ENCODE measurements at places on chromosomes 5 and 9. TPM values are rescaled to one million over a fixed set of nuclear protein-coding genes. Genes with fewer than 3 reads are reported as not detected.
A peak's percentile ranks its signal among the peaks of the same experiment; 100 is the strongest.

- no peaks in the 10 kb centered on the region for H3K27me3 ChIP-seq
- H3K27ac ChIP-seq: peak overlapping the region; percentile 93
- peak; percentile 66 for DNase-seq
Measured at GRCh38 chr9:113614843-113615648, 151.5 kb downstream of the RGS3 start.

- no peak for DNase-seq
- H3K27me3 ChIP-seq: no peaks in the 10 kb centered on the region
- no peak overlapping the region for H3K27ac ChIP-seq
- H3K4me1 ChIP-seq: no peaks in the 10 kb centered on the region
- no peaks in the 10 kb centered on the region for H3K36me3 ChIP-seq
Measured at GRCh38 chr9:105993116-105993854, 298.9 kb downstream of the TMEM38B start.

GRCh38 chr9:35522700-35523099, 32.8 kb downstream of the RUSC2 start:
- H3K27me3 ChIP-seq: no peaks in the 10 kb centered on the region
- peaks cover 44% of the 10 kb centered on the region for H3K4me1 ChIP-seq
- no peak overlapping the region for H3K4me3 ChIP-seq
- no peak overlapping the region for H3K27ac ChIP-seq
- DNase-seq: no peak

DNA sequence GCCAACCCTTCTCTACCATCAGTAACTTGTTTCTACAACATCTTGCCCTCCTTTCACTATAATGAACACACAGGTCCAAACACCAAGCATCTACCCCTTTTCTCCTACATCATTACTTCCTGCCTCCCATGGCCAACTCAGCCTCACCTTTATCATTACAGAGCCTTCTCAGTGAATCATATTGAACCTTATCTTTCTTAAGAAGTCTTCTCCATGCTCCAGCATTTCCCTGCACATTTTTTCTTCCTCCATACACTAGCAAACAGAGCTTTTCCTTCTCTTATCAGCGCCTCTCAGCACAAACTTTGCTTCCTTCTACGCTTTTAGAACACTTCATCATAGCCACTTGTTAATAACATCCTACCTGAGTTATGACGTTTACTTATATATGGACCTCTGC, 148.2 kb downstream of the ARL15 start:
- DNase-seq: no peak
- H3K27ac ChIP-seq: no peak overlapping the region

GRCh38 chr5:178587763-178588611, 2.2 kb downstream of the COL23A1 start:
- peak overlapping the region; percentile 12 for H3K27ac ChIP-seq
- no peaks in the 10 kb centered on the region for H3K27me3 ChIP-seq
- no peaks in the 10 kb centered on the region for H3K36me3 ChIP-seq
- no peak overlapping the region for H3K4me3 ChIP-seq

GRCh38 chr5:16812448-16812847, 123.6 kb downstream of the MYO10 start:
- H3K4me1 ChIP-seq: peaks cover 11% of the 10 kb centered on the region
- DNase-seq: no peak
- no peaks in the 10 kb centered on the region for H3K36me3 ChIP-seq
- no peak overlapping the region for H3K27ac ChIP-seq

DNA sequence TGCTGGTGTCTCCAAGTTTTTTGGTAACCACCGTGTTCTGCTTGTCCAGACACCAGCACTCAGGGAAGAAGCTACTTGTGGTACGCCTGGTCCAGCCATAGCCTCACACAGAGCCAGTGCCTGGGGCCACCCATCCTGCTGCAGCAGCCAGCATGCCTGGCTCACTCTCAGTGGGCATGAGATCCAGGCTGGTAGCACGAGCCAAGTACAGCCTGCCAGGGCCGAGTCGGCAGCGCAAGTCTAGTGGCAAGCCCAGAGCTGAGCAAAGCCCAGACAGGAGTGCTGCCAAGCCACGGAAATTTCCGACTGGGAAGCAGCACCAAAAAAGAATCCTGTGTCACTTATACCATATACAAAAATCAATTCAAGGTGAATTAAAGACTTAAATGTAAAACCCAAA, 36.3 kb upstream of the FBXL17 start:
- H3K36me3 ChIP-seq: no peaks in the 10 kb centered on the region
- peak; percentile 27 for DNase-seq
- H3K27me3 ChIP-seq: no peaks in the 10 kb centered on the region
- no peak overlapping the region for H3K4me3 ChIP-seq
- no peaks in the 10 kb centered on the region for H3K4me1 ChIP-seq

DNA sequence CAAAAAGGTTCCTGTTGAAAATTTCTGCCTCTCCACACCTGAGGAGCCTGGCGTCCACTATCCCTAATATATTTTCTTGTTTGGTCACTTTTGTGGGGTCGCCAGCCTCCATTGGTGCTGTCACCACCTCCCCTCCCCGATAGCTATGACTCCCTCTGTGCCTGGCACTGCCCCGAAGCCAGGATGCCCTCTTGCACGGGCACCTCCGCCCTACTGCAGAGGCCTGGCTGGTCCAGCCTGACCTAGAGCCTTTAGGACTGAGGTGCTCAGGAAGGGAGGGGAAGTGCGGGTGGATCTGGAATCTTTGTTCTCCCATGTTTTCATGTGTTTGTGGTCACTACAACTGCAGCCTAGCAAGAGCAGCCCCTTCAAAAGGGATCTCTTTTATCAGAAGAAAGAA, 62.6 kb downstream of the WNK2 start:
- H3K36me3 ChIP-seq: no peaks in the 10 kb centered on the region

DNA sequence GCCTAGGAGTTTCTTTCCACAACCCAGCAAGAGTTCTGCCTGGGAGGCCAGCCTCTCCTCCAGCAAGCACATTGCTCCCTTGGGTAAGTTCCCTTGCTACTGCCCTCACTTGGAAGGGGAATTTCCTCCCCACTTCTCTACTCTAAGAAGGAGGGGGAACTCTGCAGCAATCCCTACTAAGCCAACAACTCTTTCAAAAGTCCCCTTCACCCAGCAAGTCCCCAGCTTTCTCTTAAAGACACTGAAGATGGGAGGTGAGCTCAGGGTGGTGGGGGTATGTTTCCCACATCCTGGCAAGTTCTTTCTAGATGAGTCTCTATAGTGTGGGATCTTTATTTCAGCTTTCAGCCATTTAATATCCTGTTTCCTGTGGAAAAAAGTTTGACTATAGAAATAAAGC, 49.0 kb downstream of the PDE8B start:
- DNase-seq: no peak
- no peak overlapping the region for H3K4me3 ChIP-seq
- no peak overlapping the region for H3K27ac ChIP-seq
- H3K4me1 ChIP-seq: no peaks in the 10 kb centered on the region
- no peaks in the 10 kb centered on the region for H3K27me3 ChIP-seq

DNA sequence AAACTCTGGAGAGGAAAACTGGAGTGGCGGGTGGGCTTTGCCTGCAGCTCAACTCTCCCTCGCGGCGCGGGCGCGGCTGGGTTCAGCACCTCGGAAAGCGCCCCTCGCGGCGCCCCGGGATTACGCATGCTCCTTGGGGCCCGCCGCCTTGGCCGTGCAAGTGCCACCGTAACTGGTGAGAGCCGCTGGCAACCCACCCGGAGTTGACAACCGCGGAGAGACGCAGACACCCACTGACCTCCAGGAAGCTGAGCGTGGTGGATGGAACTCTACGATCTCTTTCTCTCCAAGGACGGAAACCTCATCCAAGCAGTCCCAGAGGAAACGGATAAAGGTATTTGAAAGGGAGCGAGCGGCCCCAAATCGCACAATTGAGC, 194 bp upstream of the RXFP3 start:
- peak overlapping the region; percentile 34 for H3K4me3 ChIP-seq
- peaks cover 5% of the 10 kb centered on the region for H3K4me1 ChIP-seq
- H3K36me3 ChIP-seq: no peaks in the 10 kb centered on the region
- peak; percentile 59 for DNase-seq

DNA sequence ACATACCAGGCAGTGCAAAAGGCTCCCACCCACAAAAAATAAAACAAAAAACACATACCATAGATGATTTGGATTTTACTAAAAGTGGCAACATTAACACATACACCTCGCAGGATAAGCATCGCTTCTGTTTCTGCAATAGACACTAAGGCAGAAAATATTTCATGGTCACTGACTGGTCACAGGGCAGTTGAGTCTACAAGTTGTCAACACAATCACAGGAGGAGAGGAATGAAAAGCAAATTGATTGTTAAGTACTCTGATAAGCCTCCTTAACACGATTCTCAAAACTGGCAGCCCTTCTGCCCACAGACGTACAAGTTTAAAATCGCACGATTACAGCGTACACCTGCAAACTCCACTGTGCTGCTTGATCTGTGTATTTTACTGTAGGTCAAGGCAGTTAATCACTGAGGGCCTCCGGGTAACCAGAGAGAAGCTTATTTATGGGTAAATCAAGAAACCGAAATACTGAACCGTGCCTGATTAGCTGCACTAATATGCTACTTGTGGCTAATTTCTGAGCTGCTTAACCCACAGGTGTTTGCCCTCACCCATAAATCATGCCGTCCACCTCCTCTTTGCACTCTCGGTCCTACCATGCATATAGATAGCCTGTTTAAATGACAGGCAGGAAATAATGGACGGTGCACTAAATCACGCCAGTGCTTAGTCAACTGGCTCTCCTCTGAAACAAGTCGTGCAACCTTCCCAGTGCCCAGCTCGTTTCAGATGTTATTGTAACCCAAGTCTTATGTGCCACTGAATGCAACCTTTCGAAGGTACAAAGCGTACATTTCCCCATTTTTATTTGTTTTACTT, 659.4 kb upstream of the ADAMTS16 start:
- DNase-seq: no peak
- no peak overlapping the region for H3K27ac ChIP-seq
- H3K4me1 ChIP-seq: no peaks in the 10 kb centered on the region
- no peaks in the 10 kb centered on the region for H3K27me3 ChIP-seq

DNA sequence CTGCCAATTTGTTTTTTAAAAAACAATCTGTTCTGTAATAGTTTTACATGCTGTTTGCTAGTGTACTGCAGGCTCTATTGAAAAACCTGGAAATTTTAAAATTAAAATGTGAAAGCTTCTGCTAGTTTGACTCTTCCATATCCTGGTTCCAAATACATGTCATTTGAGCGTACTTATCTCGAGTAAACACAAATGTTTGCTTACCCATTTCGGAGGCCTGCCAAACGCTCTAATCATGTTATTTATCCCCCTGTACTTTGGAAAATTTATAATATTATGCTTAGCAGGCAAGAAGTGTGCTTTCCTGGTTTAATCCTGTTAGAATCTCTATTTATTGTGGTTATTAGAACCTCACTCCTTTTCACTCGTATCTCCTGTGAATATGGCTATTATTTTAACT, 476.8 kb upstream of the CYLC2 start:
- H3K36me3 ChIP-seq: no peaks in the 10 kb centered on the region
- H3K4me3 ChIP-seq: no peak overlapping the region
- H3K27me3 ChIP-seq: no peaks in the 10 kb centered on the region
- no peak for DNase-seq
- H3K27ac ChIP-seq: no peak overlapping the region
- no peaks in the 10 kb centered on the region for H3K4me1 ChIP-seq

The GCNT4 gene
- total RNA-seq: 0.38 TPM

The CFAP157 gene
- total RNA-seq: not detected

Data from heart left ventricle (tissue), 16 donors.